ENCODE measurements at places on chromosomes 2 and 18.

GRCh38 chr2:233964581-233964980 is 47.4 kb downstream of the TRPM8 start:
- DNase-seq, result no peak

DNA sequence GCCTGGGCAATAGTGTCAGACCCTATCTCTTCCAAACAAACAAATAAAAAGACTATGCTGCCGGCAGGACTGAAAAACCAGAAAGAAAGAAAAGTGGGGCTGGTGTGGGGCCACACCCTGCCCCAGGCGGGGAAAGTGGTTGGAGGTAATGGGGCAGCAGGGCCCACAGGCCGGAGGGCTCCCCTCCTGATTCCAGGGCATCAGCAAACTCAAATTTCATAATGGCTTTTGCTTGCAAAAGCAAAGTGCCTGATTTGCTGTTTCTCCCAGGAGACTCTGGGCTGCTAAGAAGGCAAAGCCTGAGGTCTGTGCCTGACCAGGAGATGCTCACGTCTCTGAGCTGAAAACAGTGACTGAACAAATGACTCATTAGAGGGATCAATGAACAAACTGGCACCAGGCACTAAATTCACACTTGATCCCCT is 121.9 kb downstream of the HDAC4 start:
- DNase-seq, result no peak

- DNase-seq, result no peak
Observed at GRCh38 chr2:109434351-109434750, 179.4 kb downstream of the SEPTIN10 start.

DNA sequence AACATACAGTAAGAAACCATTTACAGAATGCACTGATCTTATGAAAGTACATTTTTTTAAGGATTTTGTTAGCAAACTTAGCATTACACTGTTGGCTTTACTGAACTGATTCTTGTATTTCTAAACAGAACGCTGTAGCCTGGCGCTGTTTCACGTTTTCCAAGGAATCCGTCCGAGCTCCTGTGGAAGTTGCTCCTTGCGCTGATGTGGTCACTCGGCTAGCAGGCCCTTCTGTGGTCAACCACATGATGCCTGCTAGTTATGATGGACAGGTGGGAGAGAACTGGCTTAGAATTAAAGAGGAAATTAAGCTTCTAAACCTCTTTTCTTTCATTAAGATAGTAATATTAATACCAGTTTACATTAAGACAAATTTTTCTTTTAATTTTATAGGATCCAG is 76.8 kb downstream of the CEP192 start:
- DNase-seq, result no peak

DNA sequence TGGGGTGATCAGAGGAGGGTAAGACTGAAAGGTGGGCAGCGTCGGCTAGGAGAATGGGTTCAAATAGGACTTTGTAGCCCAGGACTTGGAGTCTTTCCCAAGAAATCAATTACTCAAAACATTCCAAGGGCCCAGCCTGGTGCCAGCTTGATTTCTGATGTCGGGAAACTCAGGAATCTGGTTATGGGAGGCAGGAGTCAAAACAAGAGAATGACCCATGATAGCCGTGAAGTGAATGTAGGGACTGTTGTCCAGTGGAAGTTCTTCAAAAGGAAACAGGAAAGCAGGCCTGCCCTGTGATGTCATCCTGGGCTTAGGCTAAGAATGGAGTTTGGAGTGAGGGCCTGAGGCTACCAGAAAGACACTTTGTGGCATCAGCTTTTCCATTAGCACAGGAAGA is 67.4 kb upstream of the SLC14A2 start:
- DNase-seq, result no peak

- no peak for DNase-seq
Observed at GRCh38 chr18:12458771-12459170, 51.0 kb downstream of the PRELID3A start.

DNA sequence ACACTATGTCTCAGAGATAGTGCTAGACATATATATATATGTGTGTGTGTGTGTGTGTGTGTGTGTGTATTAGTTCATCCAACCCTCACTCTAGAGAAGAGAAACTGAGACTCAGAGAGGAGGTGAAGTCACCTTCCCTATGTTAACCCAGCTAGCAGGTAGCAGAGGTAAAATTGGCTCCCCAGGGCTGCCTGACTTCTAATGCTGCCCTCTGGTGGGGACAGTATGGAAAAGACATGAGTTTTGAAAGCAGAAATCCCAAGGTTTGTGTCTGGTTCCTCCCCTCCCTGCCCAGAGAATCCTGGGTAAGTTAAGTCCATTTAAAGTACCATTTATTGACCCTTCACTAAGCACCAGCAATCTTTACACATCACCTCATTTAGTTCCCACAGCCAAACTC is 137.7 kb downstream of the THNSL2 start:
- no peak for DNase-seq

GRCh38 chr2:18961991-18962421 is 372.6 kb upstream of the NT5C1B start:
- DNase-seq, result no peak

DNA sequence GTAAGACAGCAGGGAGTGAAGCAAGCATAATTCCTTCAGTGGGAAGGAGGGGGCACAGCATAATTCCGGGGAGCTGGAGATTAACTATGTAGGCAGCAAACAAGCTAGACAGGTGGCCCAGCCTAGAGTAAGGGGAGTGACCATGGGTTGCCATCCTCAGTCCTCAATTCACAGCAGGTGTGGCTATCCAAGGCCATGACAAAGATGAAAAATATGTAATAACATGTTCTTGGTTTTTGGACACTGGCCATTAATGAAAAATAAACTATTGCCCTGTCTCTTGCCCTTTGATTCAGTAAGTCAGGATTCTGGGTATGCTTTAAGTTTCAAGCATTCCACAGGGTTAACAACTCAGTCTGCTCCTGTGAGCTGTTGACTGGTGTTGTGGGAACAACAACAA is 65.0 kb downstream of the CYP1B1 start:
- no peak for DNase-seq

DNA sequence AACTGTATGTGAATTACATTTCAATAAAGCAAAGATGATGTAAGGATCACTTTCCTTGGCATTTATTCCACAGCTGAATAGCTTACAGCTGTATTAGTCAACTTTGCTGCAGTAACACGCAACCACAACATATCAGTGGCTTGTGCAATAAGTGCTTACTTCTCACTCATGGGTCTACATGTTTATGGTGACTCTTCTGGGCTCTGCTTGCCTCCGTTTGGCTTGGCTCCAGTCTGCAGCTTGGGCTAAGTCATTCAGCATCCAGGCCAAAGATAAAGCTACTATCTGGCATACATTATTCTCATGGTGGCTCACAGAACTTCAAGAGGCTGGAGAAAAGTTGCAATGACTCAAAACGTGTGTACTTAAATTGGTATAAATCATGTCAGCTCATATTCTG is 355.0 kb downstream of the RNF144A start:
- no peak for DNase-seq

- no peak for DNase-seq
Observed at GRCh38 chr2:192500550-192501200, 305.9 kb upstream of the TMEFF2 start.

DNA sequence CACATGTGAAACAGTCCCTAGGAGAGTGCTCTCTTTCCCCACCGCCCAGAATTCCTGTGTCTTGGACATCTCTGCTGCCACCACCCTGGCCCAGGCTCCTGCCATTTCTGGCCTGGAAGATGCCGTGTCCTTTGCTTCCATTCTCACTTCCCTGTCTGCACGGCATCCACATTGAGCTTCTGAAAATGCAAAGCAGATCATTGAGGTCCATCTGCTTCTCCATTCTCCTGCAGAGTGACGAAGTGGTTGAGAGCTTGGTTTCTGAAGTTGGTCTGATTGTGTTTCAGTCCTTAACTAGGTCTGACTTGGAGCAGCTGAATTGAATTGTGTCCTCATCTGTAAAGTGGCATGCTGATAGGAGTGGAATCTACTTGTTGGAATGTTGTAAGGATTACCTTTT is 98.7 kb upstream of the MGAT5 start:
- no peak for DNase-seq

DNA sequence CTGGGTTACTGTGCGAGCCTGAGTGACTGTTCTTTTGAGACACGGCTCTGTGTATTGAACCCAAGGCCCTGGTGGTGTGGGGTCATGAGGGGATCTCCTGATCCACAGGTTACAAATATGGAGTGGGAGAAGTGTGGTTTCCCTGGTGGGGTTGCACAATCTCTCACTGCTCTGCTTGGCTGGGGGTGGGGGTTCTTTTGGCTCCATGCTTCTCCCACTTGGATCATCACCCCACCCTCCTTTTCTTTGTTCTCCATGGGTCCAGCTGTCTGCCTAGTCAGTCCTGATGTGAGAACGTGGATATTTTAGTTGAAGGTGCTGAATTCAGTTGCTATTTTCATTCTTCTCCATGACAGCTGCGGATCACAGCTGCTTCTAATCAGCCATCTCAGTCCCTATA is 37.8 kb downstream of the AGPS start:
- no peak for DNase-seq

DNA sequence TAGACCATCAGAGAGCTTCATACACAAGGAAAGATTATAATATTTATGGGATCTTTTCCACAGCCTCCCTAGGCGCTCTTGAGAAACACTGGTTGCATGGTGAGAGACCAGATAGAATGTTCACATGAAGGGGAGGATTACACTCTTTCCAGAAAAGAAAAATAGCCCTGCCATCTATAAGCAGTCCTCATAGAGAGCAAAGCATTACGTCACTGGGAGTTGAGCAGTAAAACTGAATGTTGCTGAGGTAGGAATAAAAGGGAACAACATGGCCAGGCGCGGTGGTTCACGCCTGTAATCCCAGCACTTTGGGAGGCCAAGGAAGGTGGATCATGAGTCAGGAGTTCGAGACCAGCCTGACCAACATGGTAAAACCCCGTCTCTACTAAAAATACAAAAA is 1934.3 kb downstream of the SUCLG1 start:
- no peak for DNase-seq

GRCh38 chr2:68653538-68653982 is 10.2 kb downstream of the PROKR1 start:
- DNase-seq, result no peak

DNA sequence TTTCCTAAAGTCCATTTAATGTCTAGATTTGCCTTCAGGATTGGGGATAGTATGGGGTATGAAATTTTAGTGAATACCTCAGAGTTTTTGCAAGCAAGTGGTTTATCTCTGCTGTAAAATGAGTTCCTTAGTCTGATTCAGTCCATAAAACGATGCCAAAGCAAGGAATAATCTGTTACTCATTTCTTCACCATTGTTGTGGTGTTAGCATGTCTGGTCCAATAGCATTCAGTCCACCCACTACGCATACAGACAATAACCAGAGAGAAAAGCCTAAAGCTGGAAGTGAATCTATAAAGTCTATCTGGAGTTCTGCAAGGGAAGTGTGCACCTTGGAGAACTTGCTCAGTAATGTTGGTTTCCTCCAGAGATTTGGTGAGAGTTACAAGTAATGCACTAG is 12.9 kb upstream of the DPP4 start:
- DNase-seq, result no peak

- no peak for DNase-seq
Observed at GRCh38 chr2:135124924-135125886, 73.1 kb downstream of the RAB3GAP1 start.

DNA sequence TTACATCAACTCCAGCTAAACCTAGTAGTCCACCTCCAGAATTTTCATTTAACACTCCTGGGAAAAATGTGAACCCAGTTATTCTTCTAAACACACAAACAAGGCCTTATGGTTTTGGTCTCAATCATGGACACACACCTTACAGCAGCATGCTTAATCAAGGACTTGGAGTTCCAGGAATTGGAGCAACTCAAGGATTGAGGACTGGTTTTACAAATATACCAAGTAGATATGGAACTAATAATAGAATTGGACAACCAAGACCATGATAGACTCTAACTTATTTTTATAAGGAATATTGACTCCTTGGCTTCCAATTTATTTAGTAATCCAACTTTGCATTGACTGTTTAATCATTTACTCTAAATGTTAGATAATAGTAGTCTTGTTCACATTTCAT is 44.2 kb downstream of the NLRC4 start:
- DNase-seq, result no peak

DNA sequence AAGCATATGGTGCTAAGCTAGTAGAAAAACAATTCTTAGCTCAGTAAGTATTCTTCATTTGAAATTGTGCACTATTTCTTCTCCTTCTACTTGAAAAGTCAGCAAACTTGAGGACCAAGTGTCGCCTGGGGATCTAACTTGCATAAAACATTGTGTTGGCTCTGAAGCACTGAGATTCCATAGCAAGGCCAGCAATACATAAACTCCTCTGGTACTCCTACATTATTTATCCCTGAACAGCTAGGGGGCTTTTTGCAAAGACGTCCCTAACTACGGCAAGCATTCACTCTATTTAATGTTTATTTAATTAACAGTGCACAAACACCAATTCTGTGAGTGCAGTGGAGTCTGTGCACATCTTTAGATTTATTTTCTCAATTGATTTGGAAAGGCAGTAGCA is 392.2 kb downstream of the ERBB4 start:
- DNase-seq, result no peak

DNA sequence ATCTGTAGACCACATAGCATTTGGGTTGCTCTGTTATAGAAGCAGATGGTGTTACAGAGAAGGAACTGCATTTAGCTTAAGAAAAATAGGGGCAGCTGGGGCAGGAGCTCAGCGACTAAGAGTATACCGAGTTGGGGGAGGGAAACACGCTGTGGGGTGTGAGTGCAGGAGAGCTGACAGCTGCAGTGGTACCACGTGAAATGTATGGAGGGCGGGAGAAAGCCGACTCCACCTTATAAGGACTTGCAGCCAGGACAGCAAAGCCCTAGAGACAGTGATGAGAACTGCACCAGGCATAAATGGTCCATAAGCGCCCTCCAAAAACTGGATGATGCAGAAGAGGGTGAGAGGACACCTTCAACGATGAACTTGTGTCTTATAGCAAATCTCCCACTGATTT is 237.6 kb downstream of the PRKCE start:
- no peak for DNase-seq

GRCh38 chr2:29544917-29545316 is 376.5 kb downstream of the ALK start:
- DNase-seq, result no peak

GRCh38 chr2:8486141-8486540 is 195.7 kb upstream of the ID2 start:
- DNase-seq, result no peak

DNA sequence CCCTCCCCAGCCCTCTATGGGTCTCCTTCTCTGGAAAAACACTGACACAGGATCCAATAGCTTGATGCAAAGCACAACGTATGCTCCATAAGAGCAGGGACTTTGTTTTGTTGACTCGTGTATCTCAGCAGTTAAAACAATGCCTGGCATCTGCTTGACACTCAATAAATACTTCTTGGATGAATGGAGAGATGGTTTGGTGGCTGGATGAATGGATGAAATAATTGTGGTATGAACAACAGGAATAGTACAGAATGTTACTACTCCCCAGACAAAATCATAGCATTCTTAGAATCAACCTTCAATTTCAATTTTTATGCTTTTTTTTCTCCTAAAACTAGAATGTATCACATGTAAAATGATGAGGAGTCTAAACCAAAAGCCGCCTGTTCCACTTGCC is 57.4 kb downstream of the KCNE4 start:
- DNase-seq, result no peak

DNA sequence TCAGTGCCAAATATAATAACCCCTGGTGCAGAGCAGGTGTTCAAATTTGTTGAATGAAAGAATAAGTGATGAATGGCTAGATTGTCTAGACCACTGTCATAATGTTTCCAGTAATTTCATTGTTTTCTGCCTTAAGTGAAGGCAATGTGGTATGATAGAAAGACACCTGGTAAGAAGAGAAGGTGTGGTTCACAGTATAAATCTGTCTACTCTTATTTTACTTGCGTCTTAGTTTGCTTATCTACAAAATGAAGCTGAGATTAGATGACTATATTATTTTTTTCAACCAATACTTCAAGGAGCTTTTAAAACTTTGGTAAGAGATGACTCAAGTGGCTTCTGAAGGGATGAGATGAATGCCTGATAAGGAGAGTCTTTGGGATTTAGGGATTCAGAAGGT is 788.4 kb downstream of the EPHA4 start:
- DNase-seq, result no peak
